RPMI7951 (cell line): ENCODE measurements at places on chromosomes 5 and 9.

DNA sequence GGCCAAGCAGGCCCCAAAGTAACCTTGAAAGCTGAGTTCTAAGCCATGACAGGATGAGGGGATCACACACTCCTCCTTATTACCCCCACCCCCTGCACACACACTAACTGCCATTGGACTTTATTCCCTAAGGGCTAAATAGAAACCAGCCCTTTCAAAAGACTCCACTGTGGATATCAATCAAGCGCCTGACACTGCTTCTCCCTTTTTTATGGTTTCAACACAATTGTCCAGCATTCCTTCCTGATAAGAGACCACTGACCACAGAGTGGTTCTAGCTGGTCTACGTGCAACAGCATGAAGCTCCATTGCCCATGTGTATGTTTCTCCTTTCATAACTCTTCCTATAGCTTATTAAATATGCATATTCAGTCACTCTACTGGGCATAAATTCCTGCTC, 34.7 kb downstream of the PAEP start:
- DNase-seq = no peak

DNA sequence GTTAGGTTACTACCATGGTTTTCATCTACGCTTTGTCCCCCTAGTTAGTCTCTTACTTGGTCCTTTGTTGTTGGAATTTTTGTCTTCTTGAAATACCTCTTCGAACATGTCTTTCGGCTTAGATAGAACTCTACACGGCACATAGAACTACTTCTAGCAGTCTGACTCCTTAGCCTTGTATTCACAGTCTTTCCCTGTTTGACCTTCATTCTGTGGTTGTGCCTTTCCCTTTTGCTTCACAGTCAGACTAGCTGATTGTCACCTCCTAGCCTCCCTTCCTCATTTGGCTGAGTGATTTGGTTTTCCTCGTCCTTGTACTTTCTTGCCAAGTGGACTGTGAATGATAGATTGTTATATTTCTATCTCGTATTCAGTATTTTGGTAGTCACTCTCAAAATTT, 10.7 kb downstream of the SMAD5 start:
- no peak for DNase-seq

GRCh38 chr5:67222243-67223025, 25.8 kb upstream of the CD180 start:
- no peak for DNase-seq

- peak; percentile 16 for DNase-seq
Observed at GRCh38 chr5:31935496-31936369, 238.4 kb downstream of the GOLPH3 start.

GRCh38 chr9:37924538-37924937, 20.6 kb upstream of the SLC25A51 start:
- DNase-seq = no peak

DNA sequence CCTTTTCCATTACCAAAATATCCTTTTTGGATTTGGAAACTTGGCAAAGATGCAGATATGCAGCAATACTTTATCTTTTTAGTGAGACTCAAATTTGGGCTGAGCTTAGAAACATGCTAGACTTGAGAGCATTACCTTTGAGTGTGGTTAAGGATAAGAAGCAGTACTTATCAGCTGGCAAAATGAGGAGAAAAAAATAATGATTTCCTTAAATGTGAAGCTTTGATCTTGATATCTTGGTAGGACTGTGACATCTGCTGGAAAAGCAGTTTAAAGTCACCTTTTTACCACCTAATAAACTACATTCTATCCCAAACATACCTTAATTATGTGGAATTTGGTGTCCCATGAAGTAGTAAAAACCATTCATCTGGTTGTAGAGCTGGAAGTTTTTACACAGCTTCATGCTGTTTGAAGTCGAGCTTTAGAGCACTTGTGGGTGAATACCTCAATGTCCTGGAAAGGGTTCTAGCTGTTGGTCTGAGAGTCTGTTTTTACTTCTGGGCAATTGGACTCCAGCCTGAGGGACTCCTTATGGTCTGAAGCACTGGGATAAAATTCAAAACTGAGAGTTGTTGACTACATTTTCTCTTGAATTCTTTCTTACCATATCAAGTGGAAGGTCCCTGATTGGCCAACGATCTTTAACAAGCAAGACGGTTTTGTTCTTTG, 53.4 kb downstream of the LRRC70 start:
- no peak for DNase-seq

- no peak for DNase-seq
Observed at GRCh38 chr5:124203303-124203702, 543.1 kb downstream of the ZNF608 start.

- no peak for DNase-seq
Observed at GRCh38 chr9:103167530-103167929, 172.4 kb downstream of the CYLC2 start.

- DNase-seq = peak; percentile 74
Observed at GRCh38 chr9:131410044-131410491, 16.2 kb downstream of the PRRC2B start.

DNA sequence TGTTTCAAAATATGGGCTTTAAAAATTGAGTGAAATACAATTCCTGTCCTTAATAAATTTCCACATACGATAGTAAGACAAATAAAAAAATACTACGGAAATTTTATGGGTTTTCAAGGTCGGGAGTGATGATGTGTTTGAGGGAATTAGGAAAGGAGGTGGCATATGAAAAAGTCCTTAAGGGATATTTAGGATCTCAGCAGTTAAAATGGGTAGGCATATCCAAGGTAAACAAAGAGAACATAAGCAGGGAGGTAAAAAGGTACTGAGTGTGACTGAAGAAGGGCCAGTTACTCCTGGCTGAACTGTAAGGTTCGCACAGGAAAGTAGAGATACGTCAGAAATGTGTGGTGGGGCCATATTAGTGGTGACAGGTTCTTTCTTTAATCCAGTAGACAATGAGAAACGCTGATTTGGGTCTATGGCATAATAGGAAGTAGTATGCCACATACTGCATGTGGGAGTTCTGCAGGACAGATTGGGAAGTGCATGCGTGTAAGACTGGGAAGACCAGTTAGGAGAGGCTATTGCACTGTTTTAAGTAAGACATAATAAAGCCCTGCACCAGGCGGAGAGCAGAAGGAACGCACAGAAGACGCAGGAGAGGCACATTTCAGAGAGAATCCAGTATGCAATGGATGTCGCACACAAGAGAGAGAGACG, 937 bp upstream of the HMGCR start:
- DNase-seq = peak; percentile 82

DNA sequence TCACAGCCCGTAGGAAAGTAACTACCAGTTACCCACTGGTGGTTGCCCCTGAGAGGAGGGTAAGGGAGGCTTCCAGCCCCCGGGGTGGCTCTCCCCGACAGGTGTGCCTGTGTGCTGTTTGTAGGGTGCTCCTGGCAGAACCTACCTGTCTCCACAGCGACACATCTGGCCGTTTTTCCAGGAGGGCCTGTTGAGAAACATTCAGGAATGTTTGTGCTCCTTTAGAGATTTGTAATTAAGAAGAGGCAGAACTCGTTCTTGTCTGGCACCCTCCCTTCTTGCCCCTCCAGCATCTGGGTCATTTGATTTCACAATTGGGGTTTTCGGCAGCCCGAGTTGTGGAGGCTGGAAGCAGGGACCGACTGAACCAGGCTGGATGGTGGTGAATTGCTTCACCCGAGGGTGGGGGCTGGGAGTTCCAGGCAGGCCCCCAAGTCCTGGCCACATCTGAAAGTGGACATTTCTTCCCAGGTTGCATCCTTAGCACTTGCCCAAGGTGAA, 74.2 kb downstream of the WWC1 start:
- DNase-seq = no peak

DNA sequence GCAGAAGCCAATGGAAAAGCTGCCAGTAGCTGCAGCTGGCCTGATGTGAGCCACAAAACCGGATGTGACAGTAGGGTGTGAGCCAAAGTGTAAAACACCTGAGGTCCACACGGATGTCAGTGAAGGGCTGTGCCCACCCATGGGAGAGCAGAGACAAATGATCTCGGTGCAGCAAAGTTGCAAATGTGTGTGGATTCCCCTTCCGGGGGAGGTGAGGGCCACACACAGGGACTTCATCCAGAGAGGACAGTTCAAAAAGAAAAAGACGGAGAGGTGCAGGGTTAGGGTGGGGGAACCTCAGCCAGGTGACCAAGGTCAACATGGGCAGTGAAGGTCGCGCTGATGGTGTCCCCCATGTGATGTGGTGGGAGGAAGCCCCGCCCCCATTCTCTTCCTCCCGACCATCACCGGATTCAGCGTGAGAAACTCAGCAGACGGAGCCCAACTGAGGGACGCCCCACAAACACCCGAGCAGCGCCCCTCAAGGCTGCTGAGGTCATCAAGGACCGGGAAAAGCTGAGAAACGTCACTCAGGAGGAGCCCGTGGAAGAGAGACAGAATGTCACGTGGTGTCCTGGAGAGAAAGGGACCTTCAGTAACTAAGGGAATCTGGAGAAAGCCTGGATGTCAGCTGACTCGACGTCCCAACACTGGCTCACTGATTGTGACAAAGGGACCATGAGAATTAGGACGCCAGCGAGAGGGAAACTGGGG, 11.4 kb upstream of the PTGDS start:
- DNase-seq = no peak

GRCh38 chr9:34034698-34035065, 14.0 kb downstream of the UBAP2 start:
- DNase-seq = no peak

DNA sequence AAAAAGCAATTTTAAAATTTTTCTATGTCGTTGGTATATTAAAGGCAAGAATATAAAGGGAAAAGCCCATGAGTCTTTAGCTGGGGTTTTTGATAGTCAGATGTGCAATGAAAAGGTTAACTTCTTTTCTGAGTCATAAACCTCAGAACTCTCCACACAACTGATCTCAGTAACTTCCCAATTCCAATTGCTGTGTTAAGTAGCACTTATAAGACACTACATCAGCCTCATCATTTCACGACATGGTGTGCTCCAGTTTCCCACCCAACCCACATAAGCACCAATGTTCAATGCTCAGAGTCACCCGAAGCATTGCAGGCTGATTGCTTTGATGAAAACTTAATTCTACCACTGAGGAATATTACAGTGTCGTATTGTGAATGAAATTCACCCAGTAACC, 155.8 kb downstream of the TSSK1B start:
- DNase-seq = peak; percentile 13

DNA sequence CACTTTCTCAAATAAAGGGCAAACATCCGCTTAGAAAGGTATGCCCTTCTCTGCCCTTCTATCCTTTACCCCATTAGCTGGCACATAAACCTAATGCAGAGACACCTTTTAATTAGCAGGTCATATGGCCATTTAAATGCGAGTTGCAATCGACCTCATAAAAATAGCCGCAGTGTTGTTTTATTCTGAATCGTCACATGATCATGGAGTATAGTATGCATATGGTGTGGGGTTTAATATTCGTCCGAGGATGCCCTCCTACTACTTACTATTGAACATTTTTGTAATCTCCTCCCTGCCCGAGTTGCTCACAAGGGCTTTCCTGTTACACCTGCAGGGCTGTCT, 72.0 kb downstream of the PIK3R1 start:
- no peak for DNase-seq

- no peak for DNase-seq
Observed at GRCh38 chr5:139942243-139942642, 100.9 kb downstream of the NRG2 start.

GRCh38 chr9:122812736-122813135, 12.8 kb downstream of the OR1K1 start:
- no peak for DNase-seq

DNA sequence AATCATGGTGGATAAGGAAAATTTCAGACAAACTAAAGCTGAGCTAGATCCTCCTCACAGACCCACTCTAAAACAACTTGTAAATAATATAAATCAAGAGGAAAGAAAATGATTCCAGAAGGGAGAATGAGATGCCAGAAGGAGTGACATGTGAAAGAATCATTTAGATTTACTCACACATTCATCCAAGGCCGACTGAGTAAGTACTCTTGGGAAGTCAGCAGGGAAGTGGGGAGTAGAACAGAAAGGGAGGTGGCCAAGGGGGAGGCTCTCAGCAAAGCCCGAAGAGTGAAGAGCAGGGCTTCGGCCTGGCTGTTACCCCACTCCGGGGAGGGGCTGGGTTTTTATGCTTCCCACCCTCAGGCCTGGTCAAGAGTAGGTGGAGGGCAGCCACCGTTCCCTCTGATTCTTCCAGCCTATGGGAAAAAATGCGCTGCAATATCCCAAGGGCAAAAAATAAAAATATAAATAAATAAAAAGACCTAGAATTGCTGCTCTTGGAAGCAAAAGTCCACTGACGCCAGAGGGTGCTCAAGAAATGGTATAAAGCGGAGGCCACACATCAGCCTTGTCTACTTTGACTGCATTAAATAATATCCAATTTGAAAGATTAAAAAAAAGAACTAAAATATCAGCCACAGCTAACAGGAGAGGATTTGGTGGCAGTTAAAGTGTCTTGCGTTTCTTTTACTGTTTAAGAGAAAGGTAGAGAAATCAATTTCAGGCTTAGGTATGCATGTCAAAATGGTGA, 110.2 kb upstream of the COL5A1 start:
- no peak for DNase-seq

GRCh38 chr5:133992429-133993155, 12.2 kb downstream of the VDAC1 start:
- no peak for DNase-seq

- DNase-seq = peak; percentile 85
Observed at GRCh38 chr9:106277966-106278365, 583.6 kb downstream of the TMEM38B start.

GRCh38 chr5:43315263-43315662, 2.1 kb upstream of the HMGCS1 start:
- DNase-seq = peak; percentile 12

DNA sequence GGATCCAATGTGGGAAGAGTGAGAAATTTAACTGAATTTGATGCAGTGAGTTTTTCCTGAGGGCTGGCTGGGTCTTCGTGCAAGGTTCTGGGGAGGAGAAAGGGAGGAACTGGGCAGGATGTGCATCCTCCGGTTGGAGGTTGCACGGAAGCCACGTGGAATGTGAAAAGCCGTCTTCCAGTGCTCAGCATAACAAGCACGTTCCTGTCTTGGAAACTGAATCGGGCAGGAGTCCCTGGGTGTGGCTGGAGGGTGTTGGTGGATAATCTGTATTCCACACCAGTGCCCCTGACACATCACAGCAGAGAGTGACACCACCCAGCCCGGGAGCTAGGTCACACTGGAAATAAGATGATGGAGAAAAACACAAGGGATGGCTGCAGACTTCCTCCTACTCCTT, 154.3 kb downstream of the C5orf15 start:
- peak; percentile 56 for DNase-seq

DNA sequence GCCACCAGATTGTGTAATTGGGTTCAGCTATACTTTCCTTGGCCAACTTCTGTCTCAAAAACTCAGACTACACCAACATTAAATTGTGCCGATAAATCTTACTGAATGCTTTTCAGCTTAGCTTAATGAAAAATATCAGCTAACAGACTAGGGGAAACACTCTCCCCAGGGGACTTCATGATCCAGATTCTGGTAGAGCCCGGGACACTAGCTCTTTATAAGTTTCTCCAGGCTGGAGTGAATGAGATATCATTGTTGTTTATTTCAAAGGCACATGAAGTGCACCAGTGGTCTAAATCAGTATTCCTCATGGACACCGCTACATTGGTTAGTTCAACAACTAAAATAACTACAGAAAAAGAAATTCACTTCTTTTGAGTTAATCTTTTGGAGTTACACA, 10.5 kb upstream of the LHFPL2 start:
- no peak for DNase-seq
